ENCODE measurements at places on chromosomes 3 and 15.

DNA sequence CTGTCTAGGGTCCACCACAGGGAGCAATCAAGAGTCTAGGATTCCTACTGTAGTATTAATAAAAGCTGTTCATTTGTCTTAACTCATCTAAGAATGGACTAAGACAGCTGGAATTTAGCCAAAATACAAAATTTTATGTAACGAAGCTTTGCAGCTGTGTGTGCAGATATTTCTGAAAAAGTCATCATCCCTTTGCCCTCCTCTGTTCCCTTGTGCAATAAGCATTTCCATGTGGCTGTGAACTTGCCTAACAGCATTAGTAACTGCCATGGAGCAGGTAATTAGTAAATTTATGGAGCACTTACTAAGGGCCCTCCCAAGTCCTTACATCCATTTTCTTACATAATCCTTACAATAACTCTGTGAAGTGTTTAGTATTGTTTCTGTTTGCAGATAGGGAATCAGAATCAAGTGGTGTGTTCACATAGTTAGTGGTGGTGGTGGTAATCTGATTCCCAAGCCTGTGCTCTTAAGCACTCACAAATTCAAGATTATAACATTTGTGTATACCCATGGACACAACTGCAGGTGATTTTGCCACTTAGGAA lies 114.5 kb downstream of the RARB start:
- no peak for DNase-seq

DNA sequence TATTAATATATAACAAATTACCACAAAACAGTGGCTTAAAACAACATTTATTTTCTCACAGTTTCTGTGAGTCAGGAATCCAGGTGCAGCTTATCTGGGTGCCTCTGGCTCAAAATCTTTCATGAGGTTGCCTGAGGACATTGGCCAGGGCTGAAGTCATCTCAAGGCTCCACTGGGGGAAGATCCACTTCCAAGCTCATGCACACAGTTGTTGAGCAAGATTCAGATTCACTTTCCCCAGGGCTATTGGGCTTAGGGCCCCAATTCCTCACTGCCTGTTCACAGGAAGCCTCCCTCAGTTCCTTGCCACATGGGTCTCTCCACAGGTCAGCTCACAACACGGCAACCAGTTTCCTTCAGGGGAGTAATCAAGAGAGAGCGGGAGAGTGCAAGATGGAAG lies 35.0 kb downstream of the RFTN1 start:
- no peak for DNase-seq

GRCh38 chr3:14624498-14624897 lies 27.1 kb upstream of the CCDC174 start:
- DNase-seq, result no peak

- peak; percentile 98 for DNase-seq
Observed at GRCh38 chr3:16060358-16060852, 114.1 kb upstream of the GALNT15 start.

- peak; percentile 82 for DNase-seq
Observed at GRCh38 chr15:36590838-36591237, 11.4 kb downstream of the CDIN1 start.

DNA sequence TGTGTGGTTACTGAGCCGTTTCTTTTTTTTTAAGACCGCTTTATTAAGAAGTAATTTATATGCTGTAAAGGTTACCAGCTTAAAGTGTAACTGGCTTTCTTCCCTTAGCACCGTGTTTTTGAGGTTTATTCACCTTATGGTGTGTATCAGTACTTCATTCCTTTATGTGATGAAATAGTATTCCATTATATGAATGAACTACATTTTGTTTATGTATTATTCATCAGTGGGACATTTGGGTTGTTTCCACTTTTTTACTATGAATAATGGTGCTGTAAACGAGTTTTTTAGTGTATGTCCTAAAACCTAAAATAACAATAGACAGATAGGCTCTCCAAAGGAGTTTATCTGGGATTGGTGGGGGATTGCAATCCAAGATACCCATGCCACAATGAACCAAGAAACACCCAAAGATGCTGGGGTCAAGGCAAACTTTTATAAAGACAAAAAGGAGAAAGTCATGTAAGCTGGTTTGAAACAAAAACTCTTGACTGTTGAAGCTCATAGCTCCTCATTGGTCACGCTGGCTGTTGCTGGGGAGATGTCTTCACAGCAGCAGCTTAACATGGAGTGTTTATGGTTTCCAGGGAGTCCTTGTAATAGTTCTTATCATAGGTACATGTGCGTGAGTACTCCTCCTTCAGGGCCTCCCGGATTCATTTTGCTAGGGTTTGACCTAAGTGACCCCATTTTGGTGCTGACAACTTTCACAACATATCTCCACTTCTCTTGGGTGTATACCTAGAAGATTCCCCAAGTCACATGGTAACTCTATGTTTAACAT lies 16.0 kb downstream of the TM2D3 start:
- no peak for DNase-seq

DNA sequence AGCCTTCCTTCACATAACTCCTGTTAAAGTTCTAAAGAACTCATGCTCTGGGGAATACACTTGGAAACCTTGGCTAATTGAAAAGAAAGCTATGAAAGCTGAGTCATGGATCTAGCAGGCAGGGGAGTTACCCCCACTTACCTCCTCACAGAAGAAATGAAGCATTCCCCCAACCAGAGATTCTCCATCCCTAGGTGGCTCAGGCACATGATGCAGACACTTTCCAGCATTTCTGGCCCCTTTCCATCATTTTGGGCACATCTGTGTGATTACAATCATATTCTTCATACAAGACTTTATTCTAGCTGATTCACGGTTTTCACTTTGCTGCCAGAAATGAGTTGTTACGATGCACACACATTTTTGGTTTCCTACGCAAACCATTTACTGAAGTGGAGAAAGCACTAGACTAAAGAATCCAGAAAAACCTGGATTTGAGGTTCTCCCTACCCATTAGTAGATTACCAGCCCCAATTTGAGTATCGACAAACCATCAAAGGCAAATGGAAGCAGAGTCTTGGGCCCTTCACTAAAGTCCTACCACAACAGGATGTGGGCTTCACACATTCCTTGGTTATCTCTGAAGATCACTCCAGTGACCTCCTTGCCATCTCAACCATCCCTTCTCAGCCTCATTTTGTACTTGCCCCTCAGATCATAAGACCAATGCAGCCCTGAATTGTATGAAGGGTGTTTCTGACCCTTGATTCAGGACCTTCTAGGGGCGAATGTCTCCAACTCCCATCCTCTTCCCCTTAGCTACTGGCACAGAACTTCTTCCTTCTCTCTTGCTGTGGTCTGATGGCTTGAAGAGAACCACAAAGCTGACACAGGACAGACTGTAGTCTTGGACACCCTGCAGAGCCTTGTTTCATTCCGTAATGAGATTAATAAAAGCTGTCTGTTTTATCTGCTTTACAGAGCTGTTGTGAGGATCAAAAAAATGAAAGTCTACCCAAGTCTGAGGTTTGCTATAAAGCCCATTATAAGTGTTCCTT lies 42.5 kb upstream of the SNRK start:
- no peak for DNase-seq

DNA sequence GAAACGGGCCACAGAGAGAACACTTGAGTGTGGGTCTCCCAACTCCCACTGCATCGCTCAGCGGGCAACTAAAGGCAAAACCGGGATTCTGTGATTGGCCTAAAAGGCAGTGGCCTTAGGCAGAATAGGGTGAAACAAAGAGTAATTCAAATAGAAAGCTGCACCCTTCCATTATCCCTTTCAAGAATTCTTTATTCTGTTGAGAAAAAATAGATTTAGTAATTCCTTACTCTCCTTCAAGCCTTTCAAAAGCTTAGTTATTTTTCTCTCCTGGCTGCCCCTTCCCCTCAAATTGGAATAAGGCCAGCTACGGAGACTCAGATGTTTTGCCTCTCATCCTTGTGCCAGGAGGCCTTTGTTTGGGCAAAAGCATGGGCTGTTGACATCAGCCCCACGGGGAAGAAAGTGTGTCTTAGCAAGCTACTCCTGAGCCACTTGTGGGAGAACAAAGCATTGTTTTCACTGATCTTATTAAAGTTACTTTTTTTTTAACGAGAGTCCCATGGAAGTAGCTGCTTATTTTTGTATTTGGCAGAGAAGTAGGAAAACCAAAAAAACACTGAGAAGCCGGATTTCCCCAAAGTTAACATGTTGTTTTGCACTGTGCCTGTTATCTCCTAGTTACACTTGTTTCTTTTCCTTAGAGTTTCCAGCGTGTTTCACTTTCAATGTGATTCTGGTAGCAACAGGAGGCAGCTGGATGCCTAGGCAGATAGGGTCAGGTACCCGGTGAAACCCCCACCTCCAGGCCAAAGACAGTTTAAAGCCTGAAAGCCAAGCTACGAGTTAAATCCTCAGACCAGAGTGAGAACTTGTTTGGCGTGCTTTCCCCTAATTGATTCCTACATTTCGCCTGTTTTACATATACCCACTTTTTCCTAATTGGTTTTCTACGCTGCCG lies 2.2 kb downstream of the ST6GAL1 start:
- no peak for DNase-seq

- no peak for DNase-seq
Observed at GRCh38 chr15:90219421-90220141, 14.2 kb downstream of the CIB1 start.

DNA sequence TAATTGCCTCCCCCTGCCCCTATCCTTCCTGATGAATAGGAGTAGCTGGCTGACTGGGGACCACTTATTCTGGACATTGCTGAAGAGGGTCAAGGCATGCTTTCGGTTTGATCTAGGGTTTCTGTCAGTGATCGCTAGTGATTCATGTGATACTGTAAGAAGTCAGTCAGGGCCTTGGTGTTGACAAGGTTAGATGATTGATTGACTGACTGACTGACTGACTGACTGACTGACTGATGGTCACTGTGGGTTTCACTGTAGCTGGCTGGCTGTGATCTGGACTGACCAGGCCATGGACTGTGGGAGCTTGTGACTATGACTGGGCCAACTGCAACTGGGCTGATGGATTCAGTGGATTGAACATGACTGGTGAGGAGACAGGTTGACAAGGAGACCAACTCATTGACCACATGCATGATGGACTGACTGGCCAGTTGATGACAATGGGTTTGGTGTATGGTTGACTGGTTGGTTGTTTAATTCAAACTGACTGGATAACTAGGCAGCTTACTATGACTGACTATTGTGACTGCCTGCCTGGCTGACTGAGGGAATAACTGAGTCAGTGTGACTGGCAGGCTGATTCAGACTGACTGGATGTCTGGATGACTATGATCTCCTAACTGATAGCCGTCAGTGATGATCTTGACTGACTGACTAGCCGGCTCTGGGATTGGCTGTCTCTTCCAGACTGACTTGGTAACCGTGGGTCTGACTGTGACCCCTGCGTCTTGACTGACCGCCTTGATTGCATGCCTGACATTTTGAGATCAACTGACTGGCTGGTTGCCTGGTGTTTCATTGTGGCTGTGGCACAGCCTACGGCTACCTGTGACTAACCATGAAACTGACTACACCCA lies 509.9 kb downstream of the SHQ1 start:
- DNase-seq, result peak; percentile 23

DNA sequence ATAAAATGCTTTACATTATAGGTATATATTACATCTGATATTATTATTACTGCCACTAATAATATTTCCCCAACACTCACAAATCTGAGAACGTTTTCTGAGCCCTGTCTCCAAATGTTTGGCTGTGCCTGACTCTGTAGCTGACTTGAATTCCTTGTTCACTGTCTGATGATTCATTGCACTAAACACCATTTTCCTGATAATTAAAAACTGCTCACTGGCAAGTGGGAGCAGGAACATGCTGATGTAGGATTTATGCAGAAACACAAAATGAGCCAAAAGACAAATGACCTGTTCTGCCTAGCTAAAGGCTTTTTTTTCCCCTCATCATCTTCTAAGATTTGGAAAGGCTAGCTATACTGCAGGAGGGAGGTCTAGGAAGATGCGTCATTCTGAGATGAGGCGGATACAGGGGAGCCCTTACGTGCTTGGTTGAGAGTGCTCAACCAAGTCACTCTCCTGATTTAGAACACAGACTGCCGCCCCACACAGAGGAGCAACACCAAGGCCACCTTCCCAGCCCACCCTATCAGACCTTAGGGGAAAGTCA lies 380.7 kb downstream of the EPHB1 start:
- no peak for DNase-seq

DNA sequence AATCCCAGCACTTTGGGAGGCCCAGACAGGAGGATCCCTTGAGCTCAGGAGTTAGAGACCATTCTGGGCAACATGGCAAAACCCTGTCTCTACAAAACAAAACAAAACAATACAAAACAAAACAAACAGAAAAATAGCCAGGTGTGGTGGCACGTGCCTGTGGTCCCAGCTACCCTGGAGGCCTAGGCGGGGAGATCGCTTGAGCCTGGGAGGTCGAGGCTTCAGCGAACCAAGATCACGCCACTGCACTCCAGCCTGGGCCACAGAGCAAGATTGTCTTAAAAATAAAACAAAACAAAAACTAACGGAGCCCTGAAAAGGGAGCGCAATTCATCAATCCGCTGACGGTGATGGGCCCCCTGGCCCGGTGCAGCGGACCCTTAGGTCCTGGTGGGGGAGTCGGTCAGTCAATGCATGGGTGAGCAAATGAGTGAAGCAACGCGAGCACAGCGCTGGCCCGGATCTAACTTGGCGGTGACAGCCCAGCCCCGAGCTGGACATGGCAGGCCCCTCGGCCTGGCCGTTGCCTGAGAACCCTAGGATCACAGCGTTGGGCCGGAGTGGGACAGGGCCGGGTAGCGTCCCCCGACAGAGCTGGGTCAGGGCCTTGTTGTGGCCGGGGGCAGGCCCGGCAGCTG lies 52.4 kb upstream of the BLM start:
- no peak for DNase-seq

GRCh38 chr3:150371741-150372254 lies 36.3 kb upstream of the TSC22D2 start:
- DNase-seq, result peak; percentile 100

DNA sequence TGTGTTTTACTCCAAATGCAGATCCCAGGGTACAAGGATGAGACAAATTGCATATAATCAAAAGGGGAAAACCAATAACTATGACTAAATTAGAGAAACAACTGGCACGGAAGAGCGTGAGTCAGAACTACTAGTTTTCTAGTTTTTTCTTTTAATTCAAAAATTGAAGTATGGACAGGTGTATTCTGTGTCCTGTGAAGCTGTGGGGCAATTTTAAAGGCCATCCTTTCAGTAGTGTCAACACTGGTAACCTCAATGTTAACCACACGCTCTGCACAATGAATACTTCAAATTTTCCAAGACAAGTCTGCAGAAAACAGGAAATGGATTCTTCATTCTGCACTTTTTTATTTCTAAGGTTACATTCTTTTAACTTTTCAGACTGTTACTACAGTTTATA lies 32.5 kb upstream of the GOLGA8A start:
- no peak for DNase-seq
